ENCODE measurements at places on chromosomes 7 and 10. TPM values are rescaled to one million over a fixed set of nuclear protein-coding genes. Genes with fewer than 3 reads are reported as not detected.

The GPC2 gene
- 11.2 TPM for total RNA-seq

The NKX2-3 gene
- 0.05 TPM for total RNA-seq

DNA sequence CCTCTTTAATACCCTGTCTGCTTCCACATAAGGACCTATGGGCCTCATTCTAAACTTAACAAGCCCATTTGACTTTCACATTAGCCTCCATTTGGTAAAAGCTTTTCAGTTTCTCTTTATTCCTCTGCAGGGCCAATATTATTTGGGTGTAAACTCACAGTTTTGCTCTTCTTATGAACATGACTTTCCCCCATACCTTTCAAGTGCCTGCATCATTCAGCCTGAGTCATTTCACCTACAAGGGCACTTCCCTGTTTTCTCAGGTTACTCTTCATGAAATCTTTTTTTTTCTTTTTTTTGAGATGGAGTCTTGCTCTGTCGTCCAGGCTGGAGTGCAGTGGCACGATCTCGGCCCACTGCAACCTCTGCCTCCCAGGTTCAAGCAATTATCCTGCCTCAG, 1258.1 kb upstream of the CELF2 start:
- DNase-seq: no peak
- H3K27me3 ChIP-seq: no peaks in the 10 kb centered on the region
- no peaks in the 10 kb centered on the region for H3K4me1 ChIP-seq
- no peak overlapping the region for H3K4me3 ChIP-seq

- no peak for DNase-seq
- no peak overlapping the region for H3K27ac ChIP-seq
- H3K4me1 ChIP-seq: no peaks in the 10 kb centered on the region
- no peaks in the 10 kb centered on the region for H3K36me3 ChIP-seq
- H3K27me3 ChIP-seq: no peaks in the 10 kb centered on the region
Measured at GRCh38 chr7:73971704-73972341, 56.1 kb upstream of the ELN start.

The FKBP9 gene
- 12.8 TPM for total RNA-seq

GRCh38 chr7:33677556-33677955, 227.8 kb upstream of the BMPER start:
- H3K4me3 ChIP-seq: no peak overlapping the region
- no peaks in the 10 kb centered on the region for H3K36me3 ChIP-seq
- DNase-seq: no peak
- H3K27ac ChIP-seq: no peak overlapping the region

All from thymus (tissue), 14 donors.